ENCODE measurements at places on chromosomes 6 and 20. TPM values are rescaled to one million over a fixed set of nuclear protein-coding genes. Genes with fewer than 3 reads are reported as not detected.

DNA sequence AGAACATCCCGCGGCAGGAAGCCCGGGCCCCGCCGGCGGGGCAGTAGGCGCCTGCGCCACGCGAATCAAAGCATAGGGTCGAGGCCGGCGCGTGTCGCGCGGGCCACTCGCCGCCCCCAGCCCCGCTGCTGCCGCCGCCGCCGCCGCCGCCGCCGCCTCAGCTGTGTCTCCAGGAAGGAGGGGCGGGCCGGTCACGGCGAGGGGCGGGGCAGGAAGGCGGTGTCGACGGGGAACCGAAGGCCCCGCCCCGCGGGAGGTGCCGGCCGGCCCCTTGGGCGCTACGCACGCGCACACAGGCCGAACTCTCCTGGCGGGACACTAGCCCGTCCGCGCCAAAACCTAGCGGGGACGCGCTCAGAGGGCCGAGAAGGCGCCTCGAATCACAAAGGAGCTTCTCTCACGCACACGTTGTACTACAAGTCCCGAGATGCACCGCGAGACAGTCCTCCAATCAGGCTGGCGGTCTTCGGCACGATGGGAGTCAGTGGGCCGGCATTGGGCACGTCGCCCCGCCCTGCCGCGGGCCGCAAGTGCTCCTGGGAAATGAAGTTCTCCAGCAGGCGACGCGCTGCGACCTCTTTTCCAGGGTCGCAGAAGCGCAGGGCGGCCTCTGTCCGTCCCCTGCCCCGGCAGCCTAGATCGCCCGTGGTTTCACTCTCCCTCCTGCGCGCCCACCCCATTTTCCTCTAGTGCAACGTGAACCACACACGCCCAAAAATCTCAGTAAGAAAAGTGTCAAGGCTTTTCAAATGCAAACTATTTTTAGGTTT, at the start of gene RALGAPA2:
RALGAPA2 (minus strand) TSS at position 171 of the 770 bp plus-strand sequence; CDS start at position 7, 164 bp downstream.
- peak; percentile 99 for DNase-seq

DNA sequence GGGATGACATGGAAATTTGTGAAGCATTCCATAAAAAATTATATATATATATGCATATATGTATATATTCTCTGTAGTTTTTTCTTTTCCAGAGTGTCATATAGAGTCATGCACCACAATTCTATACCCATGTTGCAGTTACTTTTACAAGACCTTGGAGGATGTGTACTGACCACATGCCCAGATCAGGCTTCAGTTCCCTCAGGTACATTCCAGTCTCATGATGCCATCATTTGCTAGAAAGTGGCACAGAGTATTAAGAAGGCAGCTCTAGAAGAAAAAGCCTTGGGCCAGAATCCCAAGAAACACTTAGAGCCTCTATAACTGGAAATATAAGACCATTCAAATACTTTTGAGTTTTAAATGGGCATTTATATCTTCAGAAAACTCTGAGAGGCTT, 685.5 kb upstream of the FLRT3 start:
- no peak for DNase-seq

DNA sequence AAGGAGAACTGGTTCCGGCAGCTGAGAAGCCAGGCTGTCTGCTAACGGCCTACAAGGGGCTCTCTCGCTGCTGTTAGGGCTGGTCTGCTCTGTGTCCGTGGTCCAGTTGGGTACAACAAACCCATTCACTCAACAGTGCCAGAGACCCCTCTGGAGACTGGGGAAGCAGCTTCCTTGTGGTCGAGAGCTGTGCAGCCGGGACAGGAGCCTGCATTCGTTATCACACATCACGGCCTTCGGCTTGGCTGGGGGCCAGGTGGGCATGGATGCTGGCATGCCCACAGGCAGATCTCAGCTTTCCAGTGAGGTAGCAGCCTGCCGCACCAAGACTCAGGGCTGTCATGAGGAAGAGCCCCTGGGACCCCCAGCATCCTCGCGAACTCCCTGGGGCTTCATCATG, 124.7 kb downstream of the PREX1 start:
- no peak for DNase-seq

Gene TNFRSF6B
- 1.3 TPM for total RNA-seq

DNA sequence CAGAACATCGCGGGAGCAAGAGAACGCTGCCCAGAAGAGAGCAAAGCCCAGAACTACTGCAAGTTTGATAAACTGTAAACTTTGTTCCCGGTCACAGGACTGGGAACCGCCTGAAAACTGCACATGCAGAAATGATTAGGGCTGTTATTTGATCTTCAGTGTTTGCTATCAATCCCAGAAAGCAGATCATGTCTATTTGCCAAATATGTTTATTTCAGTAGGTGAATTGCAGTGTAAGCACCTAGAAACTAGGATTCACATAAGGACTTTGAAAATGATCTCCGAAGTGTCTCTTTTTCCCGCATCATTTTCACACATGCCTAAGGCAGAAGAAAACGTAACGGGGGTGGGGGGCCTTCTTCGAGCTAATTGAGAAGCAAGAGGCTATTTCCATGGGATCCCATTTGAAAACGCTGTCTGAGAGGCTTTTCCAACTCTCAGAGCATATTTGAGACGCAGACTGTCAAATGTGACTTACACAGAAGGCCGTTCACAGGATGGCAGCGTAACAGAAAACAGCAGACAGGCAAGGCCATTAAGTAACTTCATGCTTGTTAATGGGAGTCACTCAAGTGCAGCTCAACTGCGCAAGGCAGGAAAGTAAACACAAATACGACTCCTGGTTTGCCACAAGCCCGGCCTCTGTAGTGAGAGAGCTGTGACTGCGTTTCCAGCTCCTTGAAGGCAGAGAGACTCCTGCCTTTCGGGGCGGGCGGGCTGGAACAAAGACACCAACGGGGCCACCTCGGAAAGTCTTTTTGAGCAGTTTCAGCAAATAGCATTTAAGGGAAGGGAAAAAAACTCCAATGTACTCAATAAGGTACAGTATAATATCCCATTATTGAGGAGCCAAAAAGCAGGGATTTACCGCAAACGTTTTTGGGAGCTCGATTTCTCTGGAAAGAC, 144.7 kb upstream of the ZNF217 start:
- peak; percentile 99 for DNase-seq

DNA sequence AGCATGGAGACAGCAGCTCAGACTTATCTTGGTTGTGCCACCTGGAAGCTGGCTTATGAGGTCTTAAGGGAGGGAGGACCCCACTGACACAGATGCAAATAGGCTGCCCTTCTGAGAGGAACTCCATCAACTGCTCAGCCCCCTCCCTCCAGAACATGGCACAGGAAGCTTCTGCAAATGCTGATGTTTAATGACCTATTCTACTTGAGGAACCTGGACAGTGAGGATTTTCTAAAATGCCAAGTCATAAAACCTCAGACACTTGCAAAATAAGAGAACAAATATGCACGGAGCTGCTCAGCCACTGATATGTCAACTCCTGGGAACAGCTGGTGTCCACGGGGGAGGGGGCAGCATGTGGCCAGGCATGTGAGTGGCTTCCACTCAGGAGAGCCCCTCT, 3.5 kb downstream of the CST9 start:
- DNase-seq, result no peak

GRCh38 chr20:9066191-9066590, 2.7 kb upstream of the PLCB4 start:
- no peak for DNase-seq

DNA sequence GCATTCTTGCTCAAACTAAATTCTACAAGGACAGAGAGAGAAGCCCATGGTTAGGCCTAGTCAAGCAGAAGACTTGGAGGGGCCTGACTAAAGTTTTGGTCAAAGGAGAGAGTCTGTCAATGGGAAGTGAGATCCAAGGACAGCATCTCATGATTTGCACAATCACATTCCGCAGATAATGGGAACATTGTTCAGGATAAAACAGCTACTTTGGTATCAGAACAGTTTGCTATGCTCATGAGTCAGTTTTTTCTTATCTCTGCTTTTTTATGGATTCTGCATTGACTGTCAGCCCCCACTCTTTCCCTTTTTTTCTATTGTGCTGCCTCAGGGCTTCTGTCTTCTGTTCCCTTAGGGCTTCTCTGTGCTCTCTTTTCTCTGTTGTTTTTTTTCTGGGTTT, 28.6 kb downstream of the AKAP7 start:
- no peak for DNase-seq

Gene ECT2L
- not detected for total RNA-seq

- DNase-seq, result no peak
Observed at GRCh38 chr6:156825475-156825874, 48.3 kb downstream of the ARID1B start.

- DNase-seq, result no peak
Observed at GRCh38 chr20:47016068-47016664, 121.5 kb downstream of the EYA2 start.

- no peak for DNase-seq
Observed at GRCh38 chr6:33583591-33584155, 3.6 kb upstream of the BAK1 start.

Gene CD24
- total RNA-seq, result 1.5 TPM

GRCh38 chr6:34462551-34462971, 3.3 kb upstream of the PACSIN1 start:
- peak; percentile 73 for DNase-seq

DNA sequence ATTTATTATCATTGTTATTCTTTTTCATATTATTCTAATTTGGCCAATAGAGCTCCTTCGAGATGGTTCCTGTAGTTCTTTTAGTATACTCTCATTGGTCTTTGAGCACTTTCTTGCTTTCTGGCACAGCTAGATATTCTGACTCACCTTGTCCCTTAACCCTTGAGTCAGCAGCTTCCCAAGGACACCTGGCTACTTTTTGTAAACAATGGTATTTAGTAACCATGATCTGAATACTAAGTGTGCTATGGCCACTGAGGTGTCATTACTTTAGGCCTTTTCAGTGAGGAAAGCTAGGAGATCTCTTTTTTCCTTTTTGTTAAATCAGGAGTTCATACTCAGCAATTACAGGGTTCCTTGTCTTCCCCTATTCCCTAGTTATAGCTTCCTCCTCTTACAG, 126.5 kb upstream of the CITED2 start:
- DNase-seq, result no peak

Gene NMBR
- total RNA-seq, result not detected

Gene GPLD1
- total RNA-seq, result 0.23 TPM

Gene C6orf58
- total RNA-seq, result not detected

DNA sequence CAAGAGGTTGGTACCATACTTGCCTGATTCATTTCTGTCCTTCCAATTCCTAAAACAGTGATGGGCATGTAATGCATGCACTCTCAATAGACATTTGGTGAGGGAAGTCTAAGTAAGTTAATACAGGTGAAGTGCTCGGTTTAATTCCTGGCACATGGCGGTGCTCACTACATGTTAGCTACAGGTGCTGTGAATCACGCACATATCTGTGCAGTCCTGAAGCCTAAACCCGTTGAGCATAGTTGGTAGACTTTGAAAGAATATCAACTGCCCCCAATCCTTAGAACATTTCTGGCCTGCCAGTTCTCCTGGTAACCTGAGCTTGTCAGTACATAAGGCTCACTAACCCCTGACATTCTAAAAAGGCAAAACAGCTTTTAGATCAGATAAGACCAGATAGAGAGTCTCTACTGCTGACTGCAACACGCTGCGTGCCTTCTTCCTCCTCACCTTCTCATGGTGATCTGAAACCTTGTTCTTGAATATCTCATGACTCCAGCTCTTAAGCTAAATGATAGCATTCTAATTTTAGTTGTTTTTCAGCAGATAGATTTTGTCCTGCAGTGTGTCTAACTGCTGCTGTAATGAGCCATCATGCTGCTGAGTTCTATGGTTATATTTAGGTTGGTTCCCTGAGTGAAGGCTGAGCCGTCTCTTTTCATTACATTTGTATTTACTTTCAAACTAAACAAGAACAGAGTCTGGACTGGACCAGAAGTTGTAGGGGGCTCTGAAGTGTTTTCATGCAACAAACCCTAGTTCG, 328.5 kb upstream of the QKI start:
- no peak for DNase-seq

- no peak for DNase-seq
Observed at GRCh38 chr6:45377043-45377553, 636 bp downstream of the SUPT3H start.

Gene LGSN
- total RNA-seq, result not detected

DNA sequence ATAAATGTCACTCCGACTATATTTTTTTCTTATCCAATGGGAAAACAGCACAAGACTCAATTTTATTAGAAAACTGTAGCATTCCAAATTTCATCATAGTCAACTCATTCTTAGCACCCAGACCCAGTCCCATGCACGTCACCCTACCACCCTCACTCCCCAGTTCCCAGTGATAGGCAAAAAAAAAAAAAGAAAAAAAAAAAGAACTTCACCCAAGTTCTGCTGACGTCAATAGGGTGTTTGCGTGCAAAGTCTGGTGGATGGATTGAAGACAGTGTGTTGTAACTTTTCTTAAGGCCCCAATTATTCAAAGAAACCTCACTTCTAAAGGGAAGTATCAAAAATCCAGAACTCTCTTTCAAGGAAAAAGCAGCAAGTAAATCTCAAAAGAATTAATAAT, 213.9 kb upstream of the PRDM1 start:
- DNase-seq, result no peak

- DNase-seq, result no peak
Observed at GRCh38 chr20:45111799-45112471, 3.0 kb downstream of the WFDC5 start.

Gene OTOR
- total RNA-seq, result not detected

Gene RIPOR2
- total RNA-seq, result 3.9 TPM

Gene RRAGD
- total RNA-seq, result 63.8 TPM

Gene WFDC2
- 5.0 TPM for total RNA-seq

DNA sequence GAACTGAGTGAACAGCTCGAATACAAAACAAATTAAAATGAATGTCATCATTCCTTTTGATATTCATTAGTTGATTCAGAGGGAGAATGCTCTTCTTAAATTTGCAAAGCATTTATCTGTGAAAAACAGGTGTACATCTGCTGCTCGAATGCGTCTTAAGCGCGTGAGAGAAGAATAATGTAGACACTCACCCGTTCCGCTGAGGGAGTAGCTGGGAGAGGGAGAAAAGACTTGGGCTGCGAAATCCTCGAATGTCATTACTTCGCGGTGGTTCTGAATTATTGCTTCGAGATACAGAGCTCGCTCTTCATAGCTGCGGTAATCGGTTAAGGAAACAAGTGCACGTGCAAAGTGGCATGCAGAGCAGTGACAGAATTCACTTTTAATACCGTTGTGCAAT, 43.9 kb downstream of the INSM1 start:
- DNase-seq, result no peak

- DNase-seq, result no peak
Observed at GRCh38 chr6:20837189-20837588, 302.9 kb downstream of the CDKAL1 start.

GRCh38 chr6:148530394-148530953, 187.8 kb downstream of the SASH1 start:
- no peak for DNase-seq

DNA sequence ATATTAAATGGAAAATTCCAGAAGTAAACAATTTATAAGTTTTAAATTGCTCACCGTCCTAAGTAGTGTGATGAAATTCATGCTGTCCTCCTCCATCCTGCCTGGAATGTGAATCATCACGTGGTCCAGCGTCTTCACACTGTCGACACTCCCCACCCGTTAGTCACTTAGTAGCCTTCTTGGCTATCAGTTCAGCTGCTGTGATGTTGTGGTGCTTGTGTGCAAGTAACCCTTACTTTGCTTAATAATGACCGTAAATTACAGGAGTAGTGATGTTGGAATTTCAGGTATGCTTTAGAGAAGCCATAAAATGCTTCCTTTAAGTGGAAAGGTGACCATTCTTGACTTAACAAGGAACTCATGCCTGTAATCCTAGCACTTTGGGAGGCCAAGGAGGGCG, 25.2 kb downstream of the RIOK1 start:
- DNase-seq, result no peak

Measured in SJCRH30 (cell line).